Activated naive CD4-positive, alpha-beta T cell (primary cell): ENCODE measurements at places on chromosomes 6 and 20.

DNA sequence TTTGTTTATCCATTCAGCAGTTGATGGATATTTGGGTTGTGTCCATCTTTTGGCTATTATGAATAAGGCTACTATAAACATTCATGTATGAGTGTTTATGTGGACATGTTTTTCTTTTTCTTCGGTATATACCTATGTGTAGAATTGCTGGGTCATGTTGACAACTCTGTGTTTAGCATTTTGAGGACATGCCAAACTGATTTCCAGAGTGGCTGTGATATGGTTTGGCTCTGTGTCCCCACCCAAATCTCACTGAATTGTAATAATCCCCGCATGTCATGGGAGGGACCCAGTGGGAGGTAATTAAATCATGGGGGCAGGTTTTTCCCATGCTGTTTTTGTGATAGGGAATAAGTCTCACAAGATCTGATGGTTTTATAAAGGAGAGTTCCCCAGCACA lies 439.7 kb downstream of the UTRN start:
- no peak for DNase-seq

GRCh38 chr6:122838060-122838780 lies 49.2 kb downstream of the SMPDL3A start:
- DNase-seq: no peak

DNA sequence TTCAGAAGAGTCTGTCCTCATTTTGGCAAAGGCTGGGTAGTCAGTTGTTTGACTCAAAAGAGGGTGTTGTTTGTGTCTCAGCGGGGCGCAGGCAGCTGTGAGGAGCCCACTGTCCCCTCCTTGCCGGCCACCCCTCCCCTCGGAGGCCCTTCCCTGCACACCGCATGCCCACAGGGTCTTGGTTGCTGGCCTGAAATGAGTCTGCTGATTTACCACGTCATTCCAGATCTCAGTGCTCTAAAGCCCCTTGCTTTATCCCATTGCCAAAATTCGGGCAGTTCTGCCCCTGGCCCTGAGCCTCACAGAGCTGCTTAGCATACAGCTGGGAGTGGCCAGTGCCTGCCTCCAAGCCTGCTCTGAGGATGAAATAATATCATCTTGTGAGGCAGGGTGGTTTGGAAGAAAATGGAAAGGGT lies 220.7 kb downstream of the UST start:
- no peak for DNase-seq

DNA sequence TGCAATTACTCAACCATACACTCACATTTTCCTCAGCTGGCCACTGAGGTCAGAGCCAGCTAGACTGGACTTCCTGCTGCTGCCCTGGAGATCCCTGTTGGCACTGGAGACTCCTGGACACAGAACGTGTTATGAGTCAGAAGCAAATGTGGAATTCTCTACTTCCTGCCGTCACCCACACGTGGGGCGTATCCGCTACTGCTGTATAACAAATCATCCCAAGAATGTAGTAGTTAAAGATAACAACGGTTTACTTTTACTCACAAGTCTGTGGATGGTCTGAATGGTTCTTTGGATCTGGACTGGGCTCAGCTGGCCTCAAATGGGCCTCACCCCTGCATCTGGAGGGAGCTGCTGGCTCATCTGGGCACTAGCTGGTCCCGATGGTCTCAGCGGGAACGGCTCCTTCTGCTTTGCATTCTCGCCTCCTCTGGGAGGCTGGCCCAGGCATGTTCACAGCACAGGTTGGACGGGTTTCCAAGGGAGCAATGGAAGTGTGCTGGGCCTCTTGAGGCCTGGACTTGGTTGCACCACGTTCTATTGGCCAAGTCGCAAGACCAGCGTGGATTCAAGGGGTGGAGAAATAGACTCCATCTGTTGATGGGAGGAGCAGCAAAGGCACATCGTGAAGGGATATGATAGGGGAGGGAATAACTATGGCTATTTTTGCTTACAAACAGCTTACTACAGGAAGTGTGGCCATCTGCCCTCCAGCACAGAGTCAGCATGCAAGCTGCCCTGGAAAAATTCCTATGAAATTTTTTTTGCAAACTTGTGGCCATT lies 118.5 kb downstream of the SNX5 start:
- no peak for DNase-seq

GRCh38 chr20:58552366-58552934 lies 37.3 kb upstream of the APCDD1L start:
- DNase-seq: no peak

DNA sequence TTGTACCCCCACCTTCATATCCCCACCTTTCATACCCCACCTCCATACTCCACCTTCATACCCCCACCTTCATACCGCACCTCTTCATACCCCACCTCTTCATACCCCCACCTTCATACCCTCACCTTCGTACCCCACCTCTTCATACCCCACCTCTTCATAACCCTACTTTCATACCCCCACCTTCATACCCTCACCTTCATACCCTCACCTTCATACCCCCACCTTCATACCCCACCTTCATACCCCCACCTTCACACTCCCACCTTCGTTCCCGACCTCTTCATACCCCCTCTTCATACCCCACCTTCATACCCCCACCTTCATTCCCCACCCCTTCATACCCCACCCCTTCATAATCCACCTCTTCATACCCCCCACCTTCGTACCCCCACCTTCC lies 92.9 kb upstream of the NAA20 start:
- no peak for DNase-seq

DNA sequence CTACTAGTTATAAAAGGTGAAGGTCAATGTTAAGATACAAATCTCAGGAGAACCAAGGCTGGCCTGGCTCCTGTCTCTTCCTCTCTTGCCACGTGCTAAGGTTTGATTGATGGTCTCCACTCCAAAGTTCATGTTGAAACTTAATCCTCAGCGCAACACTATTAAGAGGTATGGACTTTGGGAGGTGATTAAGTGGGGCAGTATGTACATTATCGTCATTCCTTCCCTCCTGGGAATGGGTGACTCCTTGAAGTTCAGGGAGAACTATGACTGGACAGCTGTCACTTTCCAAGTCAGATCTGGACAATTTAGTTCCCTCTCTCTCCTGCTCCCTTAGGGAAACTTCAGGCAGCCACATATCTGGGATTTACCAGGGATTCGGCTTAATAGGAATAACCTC lies 50.5 kb downstream of the KCNK5 start:
- DNase-seq: no peak

GRCh38 chr6:20802596-20802995 lies 268.3 kb downstream of the CDKAL1 start:
- no peak for DNase-seq

GRCh38 chr20:41275301-41275731 lies 42.2 kb downstream of the ZHX3 start:
- DNase-seq: no peak

DNA sequence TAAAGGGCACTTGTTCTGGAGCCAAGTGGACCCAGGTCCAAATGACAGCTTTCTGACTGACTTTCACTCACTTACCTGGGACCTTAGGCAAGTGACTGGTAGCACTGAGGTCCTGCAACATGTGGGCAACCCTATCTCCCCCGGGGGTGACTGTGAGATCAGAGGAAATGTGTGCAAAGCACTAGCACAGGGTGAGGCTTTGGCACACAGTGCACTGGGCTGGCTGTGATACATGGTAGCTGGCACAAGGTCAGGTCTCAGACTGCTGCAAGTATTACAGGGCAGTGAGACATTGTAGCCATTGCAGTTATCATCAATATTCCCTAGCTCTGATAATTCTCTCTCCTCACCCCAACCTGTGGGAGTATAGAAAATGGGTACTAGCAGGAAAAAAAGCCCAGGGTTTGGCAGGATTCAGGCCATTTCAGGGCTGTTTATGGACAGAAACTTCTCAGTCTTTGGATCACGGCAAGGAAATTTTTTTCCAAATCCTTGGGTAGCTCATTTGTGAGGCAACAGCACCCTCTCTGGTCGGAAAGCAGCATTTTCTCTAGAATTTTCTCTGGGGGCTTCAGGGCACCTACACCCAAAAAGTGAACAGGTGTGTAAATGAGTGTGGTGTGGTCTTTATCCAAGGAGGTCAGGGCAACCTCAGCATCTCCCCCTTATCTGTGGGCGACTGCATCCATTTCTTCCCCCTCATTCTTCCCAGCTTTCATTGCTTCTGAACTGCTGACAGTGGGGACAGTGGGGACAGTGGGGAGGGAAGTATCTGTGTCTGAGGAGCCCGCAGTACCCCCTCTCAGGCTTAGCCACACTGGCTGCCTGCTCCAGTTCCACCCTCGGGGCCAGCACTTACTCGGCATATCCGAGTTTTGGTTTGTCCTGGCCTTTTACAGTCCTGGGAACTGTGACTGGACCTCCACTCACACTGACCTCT lies 148.7 kb upstream of the PHACTR3 start:
- no peak for DNase-seq

GRCh38 chr6:51467231-51467952 lies 620.0 kb downstream of the PKHD1 start:
- no peak for DNase-seq

DNA sequence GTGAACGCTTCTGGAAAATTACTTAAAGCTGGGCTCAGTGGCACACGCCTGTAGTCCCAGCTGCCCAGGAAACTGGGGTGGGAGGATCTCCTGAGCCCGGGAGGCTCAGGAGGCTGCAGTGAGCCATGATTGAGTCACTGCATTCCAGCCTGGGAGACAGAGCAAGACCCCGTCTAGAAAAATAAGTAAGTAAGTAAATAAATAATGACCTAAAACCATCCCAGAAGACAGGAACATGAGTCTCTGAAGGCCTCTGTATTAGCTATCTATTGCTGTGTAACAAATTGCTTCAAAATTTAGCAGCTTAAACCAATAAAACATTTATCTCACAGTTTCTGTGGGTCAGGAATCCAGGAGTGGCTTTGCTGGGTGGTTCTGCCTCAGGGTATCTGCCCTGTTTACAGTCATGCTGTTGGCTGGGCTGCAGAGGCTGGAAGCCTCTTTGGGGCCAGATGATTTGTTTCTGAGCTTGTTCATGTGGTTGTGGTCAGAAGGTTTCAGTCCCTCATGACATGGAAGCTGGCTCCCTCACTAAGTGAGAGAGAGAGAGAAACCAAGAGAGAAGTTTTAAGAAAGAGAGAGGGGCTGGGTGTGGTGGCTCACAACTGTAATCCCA lies 48.4 kb upstream of the NCOA3 start:
- no peak for DNase-seq

DNA sequence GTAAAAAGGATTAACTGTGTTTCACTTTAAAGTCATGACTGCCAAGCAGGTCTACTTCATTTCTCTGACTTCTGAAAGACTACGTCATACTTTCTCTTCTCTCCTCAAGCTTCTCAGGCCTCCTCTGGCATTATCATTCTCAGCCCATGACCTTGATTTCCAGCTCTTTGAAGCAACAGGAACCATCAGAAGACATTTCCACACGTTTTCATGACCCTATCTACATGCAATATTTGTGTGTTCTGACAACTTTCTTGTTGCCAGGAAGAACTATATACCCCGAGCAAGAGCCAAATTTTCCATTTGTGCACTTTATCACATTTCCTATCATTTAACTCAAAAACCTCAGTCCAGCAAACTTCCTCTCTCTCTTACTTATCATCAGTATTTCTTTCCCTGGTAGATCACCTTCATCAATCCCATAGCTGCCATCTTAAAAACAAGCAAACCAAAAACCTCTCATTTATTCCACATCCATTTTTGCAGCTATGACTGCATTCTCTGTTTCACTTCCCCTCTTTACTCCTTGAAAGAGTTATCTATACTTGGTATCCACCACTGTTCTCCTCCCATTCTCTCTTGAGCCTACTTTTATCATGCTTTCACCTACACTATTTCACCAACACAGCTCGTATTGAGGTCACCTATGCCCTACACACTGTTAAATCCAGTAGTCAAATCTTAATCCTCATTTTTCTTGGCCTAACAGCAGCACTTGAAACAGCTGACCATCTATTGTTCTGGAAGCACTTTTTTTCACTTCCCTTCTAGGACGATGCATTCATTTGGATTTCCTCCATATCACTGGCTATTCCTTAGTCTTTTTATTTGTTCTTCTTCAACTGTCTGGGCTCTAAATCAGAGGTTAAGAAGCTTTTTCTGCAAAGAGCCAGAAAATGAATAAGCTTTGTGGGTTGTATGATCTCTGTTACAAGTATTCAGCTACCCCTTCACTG lies 47.1 kb downstream of the STX7 start:
- DNase-seq: no peak

DNA sequence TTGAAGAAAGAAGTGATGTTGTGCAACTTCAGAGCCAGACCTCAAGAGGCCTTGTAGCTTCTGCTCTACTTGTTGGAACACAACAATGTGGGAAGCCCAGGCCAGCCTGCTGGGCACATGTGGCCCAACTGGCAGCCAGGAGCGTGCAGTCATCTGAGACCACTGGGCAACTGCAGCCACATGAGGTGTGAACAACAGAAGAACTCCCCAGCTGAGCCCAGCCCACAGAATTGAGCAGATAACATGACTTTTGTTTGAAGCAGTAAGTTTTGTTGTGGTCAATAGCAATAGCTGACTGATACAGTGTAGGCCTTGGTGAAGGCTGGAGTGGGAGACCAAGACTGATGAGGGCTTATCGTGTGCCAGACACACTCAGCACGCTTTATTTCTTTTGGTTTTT lies 8.6 kb upstream of the ADAM33 start:
- DNase-seq: no peak

GRCh38 chr20:3743251-3743650 lies 10.8 kb downstream of the HSPA12B start:
- no peak for DNase-seq

GRCh38 chr6:113388996-113389395 lies 468.1 kb upstream of the MARCKS start:
- DNase-seq: no peak

DNA sequence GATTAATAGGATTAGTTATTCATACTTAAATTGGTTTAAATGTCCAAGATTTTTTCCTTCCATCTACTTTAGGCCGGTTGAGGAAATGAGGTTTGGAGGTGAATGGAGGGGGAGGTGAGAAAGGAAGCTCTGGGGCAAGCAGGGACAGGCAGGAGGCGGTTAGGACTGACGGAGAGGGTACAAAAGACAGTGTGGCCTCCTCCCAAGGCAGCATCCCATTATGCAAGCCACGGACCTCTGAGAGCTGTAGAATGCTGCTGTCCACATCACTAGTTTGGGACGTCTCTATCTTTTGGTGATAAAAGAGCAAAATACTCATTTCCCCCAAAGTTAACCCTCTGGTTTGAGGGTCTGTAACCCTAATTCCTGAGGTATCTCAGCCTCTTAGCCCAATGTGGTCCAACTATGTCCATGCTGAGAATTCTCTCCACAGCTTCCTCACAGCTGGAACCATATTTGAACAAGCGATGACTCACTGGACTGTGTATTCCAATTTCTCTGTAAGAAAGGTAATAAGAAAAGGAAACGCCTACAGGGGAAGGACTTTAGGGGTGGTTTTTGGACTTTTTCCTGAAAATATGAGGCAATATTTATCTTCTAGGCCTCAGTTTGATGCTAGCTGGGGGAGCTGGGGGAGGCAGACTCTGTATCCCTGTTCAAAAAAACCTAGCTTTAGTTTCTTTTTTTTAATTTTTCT lies 172.2 kb downstream of the TFAP2B start:
- DNase-seq: no peak
